ENCODE measurements at places on chromosomes 3 and 15.

- DNase-seq: no peak
These were observed 173.3 kb downstream of the SEMA6D start for GRCh38 chr15:47890397-47891150.

GRCh38 chr3:152083135-152083534 is 185.6 kb upstream of the MBNL1 start:
- DNase-seq: no peak

- no peak for DNase-seq
These were observed 122.8 kb upstream of the LPP start for GRCh38 chr3:188031121-188031520.

- no peak for DNase-seq
These were observed 28.2 kb downstream of the CPOX start for GRCh38 chr3:98565237-98565643.

DNA sequence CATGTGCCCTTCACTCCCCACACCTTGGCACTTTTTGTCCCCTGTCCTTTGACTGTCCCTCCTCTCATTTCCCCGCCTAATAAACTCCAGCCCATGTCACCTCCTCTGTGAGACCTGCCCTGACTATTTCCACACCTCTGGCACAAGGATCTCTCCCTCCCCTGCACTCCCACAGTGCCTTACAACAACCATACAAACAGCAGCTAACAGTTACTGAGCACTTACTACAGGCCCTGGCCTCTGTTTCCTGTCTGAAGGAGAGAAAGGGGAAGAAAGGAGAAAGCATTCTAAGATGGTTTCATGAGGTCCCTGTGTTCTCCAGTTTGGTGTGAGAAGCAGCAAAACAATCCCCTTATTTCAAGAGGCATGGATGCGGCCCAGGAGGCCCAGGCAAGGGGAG is 20.0 kb upstream of the TRH start:
- no peak for DNase-seq

DNA sequence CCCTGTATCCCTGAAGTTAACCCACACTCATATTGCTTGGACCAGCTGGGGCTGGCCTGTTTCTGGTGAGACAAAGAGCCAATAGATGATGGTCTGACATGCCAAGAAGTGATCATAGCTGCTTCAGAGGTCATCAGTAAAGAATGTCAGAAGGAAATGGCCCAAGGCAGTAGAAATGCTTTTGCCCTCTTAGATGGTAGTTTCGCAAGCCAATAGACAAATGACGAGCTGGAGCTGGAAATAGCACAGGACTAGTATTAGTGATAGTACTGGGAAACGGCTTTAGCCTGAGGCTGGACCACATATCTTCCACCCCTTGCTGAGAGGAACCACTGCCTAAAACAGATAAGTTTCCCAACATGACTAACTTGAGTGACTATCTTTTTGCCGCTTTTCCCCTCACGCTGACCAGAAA is 176.1 kb upstream of the THBS1 start:
- no peak for DNase-seq

- no peak for DNase-seq
These were observed 42.9 kb upstream of the LPP start for GRCh38 chr3:188111002-188111584.

GRCh38 chr15:73781038-73781925 is 28.1 kb upstream of the INSYN1 start:
- no peak for DNase-seq

DNA sequence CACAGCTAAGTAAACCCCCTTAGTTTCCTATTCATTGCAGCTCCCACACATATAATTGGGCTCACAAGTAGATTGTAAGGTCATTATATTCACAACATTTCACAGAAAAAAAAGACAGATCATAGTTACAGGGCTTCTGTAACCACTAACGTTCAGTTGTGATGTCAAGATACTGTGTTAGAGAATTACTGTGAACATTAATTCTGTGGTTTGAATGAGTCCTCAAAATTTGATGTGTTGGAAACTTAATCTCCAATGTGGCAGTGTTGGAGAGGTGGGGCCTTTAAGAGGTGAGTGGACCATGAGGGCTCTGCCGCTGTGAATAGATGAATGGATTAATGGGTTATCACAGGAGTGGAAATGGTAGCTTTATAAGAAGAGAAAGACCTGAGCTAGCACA is 21.3 kb downstream of the GRK7 start:
- DNase-seq: no peak

DNA sequence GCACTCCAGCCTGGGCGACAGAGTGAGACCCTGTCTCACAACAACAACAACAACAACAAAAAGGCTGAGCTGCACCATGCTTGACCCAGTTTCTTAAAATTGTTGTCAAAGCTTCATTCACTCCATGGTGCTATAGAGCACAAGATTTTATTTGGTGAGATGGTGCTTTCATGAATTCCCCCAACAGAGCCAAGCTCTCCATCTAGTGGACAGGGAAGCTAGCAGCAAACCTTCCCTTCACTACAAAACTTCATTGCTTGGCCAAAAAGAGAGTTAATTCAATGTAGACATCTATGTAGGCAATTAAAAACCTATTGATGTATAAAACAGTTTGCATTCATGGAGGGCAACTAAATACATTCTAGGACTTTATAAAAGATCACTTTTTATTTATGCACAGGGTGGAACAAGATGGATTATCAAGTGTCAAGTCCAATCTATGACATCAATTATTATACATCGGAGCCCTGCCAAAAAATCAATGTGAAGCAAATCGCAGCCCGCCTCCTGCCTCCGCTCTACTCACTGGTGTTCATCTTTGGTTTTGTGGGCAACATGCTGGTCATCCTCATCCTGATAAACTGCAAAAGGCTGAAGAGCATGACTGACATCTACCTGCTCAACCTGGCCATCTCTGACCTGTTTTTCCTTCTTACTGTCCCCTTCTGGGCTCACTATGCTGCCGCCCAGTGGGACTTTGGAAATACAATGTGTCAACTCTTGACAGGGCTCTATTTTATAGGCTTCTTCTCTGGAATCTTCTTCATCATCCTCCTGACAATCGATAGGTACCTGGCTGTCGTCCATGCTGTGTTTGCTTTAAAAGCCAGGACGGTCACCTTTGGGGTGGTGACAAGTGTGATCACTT is 2.0 kb downstream of the CCR5 start:
- DNase-seq: peak; percentile 2

GRCh38 chr15:40252438-40253166 is 13.7 kb downstream of the PAK6 start:
- DNase-seq: no peak

- DNase-seq: no peak
These were observed 8.1 kb downstream of the FBXO40 start for GRCh38 chr3:121601212-121601812.

DNA sequence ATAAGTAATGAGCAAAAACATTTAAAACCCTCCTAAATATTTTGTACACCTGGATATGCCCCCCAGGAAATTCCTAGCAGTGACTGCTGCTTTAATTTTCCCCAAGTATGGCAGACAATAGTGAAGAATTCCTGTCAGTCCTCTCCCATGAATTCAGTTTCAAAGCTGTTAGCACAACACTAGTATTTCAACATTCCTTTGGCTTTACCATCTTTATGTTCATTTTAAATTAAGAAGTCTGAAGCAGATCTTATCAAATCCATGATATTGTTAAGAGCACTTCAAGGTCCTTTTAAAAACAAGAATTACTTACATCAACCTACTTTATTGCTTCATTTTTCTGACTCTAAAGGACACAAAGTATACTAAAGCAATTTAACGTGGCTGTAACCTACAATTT is 28.8 kb upstream of the CDIN1 start:
- DNase-seq: peak; percentile 7

- DNase-seq: no peak
These were observed 17.1 kb upstream of the ABI3BP start for GRCh38 chr3:101010296-101010695.
